ENCODE measurements at places on chromosomes 1 and 21.

DNA sequence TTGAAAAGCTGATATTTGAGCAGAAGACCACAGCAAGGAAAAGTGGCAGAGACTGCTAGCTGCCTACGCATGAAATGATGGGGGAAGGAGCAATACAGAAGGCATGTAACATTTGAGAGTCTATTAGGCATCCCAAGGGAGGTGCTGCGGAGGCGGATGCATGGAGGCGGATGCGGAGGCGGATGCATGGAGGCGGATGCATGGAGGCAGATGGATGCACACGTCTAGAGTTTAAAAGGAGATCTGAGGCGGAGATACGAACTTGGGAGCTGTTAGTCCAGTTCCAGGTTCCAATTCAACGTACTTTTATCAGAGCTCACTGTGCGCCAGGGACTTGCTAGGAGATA lies 744 bp upstream of the DDX20 start:
- peak; percentile 27 for DNase-seq

DNA sequence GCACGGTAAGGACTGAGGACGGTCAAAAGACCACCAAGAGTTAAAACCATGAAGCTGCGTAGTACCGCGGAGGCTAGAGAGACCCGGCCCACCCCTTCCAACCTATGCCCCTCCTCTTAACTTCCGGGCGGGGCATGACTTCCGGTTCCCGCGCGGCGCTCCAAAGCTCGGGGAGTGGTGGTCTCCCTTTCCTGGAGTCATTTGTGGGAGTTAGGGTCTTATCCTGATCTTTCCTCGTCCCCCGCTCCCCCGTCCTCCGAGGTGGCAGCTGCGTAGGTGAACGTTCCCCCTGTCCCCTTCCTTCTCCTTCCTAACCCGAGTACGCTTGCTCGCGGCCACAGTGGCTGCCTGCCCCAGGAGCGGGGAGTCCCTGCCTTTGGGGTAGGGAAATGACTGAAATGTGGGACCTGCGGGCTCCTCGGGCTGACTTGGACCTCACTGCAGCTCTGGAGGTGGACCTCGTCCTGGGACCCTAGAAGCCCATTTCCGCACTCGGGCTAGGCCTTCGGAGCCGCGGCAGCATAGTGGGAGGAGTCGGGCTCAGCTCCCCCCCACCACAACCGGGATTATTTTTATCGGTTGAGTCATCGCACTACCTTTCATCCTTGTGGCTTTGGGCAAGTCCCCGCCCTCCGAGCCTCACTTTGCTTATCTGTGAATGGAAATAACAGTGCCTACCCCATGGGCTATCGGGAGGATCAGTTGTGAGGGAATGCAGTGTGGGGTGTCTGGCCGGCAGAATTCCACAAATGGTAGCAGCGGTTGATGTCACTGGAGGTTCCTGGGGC lies 24.1 kb downstream of the CELA3A start:
- DNase-seq = peak; percentile 88

GRCh38 chr1:32071758-32072621 lies 749 bp upstream of the TMEM39B start:
- DNase-seq = no peak

DNA sequence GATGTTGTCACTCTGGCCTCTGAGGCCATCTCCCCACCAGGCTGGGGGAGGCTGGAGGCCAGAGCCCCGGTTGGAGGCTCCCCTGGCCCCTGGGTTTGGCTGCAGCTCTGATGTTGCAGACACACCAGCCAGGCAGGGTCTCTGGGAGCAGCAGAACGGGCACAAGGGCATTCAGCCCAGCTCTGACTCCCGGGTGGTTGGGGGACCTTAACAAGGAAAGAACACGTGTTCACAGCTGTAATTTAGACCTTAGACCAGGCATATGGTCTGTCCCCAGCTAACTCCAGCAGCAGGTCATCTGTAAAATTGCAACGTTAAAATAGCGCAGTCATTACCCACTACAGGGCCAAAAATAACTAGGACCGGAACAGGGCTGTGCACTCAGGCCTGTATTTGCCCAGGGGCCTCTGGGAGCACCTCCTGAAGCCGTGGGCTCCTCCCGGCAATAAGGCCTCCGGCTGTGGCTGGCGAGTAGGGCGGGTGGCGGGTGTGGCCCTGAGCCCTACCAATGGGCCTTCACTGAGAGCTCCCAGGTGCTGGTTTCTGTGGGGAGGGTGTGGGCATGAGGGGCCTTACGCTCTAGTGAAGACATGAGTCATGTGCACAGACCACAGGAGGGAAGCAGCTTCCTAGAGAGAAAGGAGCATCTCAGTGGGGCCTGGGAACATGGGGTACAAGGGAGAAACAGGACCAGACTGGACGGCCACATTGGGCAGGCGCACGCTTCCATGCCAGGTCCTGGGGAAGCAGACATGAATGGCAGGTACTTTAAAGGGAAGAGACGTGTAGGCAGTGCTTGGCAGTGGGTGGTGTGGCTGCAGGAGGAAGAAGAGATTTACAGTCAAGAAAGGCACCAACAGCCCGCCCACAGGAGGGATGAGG lies 6.1 kb downstream of the LDLRAP1 start:
- DNase-seq = no peak
